ENCODE measurements at places on chromosomes 5 and 9.

- no peak for DNase-seq
These were observed 1.8 kb downstream of the SHB start for GRCh38 chr9:38066914-38067858.

- DNase-seq, result no peak
These were observed 218.2 kb downstream of the MAST4 start for GRCh38 chr5:66814146-66814991.

GRCh38 chr9:136960212-136960937 lies 8.3 kb downstream of the LCN12 start:
- no peak for DNase-seq

DNA sequence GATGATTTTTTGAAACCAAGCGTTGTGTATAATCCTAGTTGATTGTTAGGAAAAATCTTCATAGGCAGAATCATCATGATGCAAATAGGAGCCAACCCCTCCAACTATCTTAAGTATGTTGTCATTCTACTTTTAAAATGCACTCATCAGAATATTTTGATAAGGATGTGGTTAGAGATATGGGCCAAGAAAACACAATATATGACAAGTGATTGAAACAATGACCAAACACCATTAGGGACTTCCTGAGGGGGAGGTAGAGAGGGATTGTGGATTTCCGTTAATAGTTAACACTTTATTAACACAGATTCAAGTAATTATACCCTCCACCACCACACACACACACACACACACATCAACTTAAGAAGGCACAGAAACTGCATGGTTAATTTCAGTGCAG lies 143.3 kb downstream of the ARSB start:
- DNase-seq, result no peak

GRCh38 chr5:146860213-146860893 lies 18.2 kb downstream of the PPP2R2B start:
- DNase-seq, result no peak

DNA sequence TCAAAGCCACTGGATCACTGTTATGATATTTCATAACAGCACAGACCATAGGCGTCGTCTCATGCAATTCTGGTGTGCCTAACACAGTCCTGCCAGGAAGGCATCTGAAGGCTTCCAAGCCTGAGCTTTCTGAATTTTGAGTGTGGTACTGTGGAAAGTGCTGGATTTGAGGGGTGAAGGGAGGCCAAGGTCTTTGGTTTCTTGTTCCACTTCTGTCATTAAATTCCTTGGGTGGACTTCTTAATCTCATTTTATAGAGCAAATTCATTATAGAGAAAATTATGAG lies 441.3 kb upstream of the PIK3R1 start:
- no peak for DNase-seq

DNA sequence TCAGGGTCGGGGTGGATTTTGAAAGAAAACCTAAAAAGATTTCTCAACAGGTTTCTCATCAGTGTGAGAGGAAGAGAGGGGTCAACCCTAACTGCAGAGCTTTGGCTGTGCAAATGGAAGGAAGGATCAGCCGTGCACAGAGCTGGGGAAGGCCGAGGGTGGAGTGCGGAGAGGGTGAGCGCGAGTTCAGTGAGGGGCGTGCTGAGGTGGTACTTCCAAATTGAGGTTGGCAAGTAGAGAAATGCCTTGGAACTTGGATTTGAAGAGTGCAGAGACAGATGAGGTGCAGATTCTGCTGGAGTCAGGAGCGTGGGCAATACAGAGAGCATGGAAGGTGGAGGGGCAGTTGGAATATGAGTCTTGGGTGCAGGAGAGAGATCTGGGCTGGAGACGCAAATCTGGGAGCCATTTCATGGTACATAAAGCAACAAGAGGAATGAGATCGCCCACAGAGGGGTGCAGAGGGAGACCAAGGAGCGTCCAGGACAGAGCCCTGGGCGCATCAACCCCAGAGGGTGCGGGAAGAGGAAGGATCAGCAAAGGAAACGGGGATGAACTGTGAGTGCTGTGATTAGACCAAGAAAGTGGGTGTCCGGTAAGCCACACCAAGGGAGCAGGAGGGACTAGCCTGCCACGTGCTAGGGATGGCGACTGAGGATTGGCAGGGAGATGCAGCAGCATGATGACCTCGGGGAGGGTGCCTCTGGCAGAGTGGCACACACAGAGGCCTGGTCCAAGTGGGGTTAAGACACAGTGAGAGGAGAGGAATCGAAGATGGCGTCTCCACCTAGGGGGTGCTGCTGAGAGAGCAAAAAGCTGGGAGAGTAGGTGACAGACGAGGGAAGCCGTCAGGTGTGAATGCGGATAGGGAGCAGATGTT lies 105.8 kb downstream of the ADAMTS2 start:
- DNase-seq, result no peak

DNA sequence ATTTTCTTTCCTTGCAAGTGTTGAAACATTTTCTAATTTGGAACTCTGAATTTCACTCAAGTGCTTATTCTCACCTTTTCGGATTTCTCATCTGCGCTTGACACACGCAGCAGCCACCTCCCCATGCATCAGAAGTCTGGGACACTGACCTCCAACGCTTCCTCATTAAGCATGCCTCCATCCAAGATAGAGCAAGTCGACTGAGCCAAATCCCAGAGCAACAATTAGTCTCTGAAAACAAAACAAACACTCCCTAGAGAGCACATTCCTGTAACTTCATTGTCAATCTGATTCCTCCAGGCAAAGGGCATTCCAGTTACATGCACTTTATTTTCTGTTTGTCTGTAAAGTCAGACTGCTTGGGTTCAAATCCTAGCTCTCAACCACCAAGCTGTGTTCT lies 5.7 kb downstream of the CD180 start:
- no peak for DNase-seq

- no peak for DNase-seq
These were observed 86.0 kb downstream of the ZFAND5 start for GRCh38 chr9:72278959-72279358.

GRCh38 chr5:7391814-7392692 lies 3.9 kb upstream of the ADCY2 start:
- no peak for DNase-seq

- no peak for DNase-seq
These were observed 65.3 kb downstream of the CSNK1A1 start for GRCh38 chr5:149485655-149486615.

Data from hypothalamus (tissue), 51 donors.